ENCODE measurements at places on chromosomes 6 and 20.

DNA sequence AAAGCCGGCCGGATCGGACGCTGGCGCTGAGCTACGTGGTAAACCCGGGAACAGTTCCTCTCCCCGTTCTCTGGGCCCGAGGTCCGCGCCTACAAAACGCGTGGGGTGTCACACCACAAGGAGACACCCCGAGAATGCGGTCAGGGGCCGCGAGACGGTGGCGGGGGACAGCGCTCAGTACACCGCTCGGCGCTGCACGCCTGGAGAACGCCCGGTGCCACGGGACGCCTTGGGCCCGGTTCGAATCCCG, 670 bp downstream of the NCOA5 start:
- DNase-seq, result no peak

GRCh38 chr6:138477913-138478539, 21.3 kb downstream of the NHSL1 start:
- no peak for DNase-seq

DNA sequence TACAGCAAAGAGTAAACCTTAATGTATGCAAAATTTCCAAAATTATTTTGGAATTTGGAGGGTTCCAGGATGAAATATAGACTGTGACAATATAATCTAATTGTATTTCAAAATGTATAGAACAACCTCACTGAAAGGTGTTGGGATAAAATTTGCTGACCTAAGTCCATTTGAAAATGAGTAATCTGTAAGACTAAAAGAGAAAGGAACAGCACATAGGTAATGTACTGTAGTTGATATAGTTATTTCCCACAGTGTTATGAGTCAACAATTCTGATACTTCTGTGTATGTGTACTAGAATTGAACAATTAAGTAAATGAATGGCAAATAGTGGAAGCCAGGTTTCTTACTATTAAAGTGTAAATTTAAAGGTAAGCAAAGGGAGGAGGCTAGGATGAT, 23.8 kb upstream of the ELOVL4 start:
- DNase-seq, result no peak

DNA sequence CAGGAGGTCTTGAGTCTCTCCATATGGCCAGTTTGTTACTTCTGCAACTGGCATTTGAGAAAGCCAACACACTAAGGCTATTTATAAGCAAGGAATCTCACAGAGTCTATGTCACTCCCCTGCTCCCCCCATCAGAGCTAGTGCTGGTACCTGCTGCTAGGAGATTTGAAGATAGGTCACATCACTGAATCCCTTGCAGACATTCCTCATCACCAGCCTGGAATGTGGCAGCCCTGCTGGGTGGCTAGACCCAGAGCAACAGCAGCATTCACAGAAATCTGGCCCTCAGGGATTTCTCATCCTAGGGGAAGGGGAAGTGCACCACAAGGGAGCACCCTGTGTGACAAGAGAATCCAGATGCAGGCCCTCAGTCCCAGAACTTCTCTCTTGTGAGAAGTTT, 672.1 kb downstream of the HACE1 start:
- DNase-seq, result no peak

GRCh38 chr6:55445648-55446204, 118.5 kb downstream of the GFRAL start:
- DNase-seq, result no peak

- DNase-seq, result no peak
Measured at GRCh38 chr6:157808405-157808950, 14.6 kb upstream of the SNX9 start.

- no peak for DNase-seq
Measured at GRCh38 chr20:58851221-58851968, 693 bp upstream of the GNAS-AS1 start.

- no peak for DNase-seq
Measured at GRCh38 chr6:7087066-7087465, 20.7 kb upstream of the RREB1 start.

GRCh38 chr20:50598074-50598473, 87.9 kb downstream of the PTPN1 start:
- no peak for DNase-seq

DNA sequence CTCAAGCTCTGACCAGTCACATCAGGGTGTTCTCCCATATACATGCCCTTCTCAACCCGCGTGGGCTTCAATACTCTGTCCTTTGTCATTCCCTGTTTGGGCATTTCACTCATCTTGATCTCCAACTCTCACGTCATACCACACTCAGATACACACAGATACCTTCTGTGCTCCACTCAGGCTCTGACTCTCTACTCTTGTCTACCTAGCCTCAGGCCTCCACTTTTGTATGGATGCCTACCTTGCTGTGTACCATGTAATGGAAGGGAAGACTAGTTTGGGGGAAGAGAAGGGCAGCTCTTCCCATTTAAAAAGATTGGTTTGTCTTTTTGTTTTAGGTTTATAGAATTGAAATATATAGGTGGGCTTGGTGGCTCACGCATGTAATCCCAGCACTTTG, 48.6 kb downstream of the ASXL1 start:
- DNase-seq, result no peak

- DNase-seq, result no peak
Measured at GRCh38 chr6:28258877-28259777, at the start of gene NKAPL. NKAPL (plus strand) TSS chr6:28259297; CDS start chr6:28259372, 75 bp downstream.

GRCh38 chr6:1068068-1068467, 243.8 kb upstream of the FOXQ1 start:
- DNase-seq, result no peak

DNA sequence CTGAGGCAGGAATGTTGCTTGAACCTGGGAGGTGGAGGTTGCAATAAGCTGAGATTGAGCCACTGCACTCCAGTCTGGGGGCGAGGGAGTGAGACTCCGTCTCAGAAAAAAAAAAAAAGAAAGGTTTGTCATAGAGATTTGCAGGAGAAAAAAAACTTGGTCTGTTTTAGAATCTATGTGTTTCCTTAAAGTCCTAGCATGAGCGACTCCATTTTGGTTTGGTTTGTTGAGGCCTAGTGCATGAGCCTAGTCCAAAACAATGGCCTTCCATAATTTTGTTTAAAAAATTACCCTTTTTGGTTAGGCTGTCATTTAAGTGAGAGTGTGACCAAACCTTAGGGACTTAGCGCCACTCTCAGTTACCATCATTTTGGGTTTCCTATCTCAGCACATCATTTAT, 8.2 kb upstream of the GNMT start:
- no peak for DNase-seq

DNA sequence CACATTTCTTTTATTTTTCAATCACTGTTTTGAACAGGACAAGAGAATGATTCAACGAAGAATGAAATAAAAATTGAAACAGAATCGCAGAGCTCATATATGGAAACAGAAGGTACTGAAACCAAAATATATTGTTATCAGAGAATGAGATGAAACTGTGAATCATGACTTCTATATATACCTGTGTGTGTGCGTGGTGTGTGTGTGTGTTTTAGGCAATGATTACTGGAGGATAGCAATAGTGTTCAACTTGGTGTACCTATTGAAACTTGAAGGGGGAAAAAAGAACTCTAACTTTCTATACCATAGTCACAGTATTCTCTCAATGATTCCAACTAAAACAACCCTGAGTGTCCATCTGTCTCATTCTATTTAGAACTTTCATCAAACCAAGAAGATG, 586.6 kb downstream of the KIF16B start:
- DNase-seq, result no peak

DNA sequence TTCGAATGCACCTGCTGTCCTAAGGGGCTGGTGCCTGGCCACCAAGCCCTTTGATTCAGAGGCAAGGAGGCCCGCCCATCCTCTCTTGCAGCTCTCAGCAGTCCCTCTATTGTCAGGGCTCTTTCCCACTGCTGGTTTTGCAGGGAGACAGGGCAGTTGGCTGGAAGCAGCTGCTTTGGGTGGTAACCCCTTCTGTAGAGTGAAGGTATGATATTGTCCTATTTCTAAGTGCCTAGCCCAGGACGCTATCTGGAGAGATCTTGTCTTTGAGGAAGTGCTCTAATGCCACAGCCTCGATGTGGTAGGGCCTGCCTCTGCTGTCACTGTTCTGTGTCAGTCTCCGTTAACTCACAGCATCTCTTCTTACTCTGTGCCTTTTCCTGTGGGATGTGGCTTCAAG, 5.6 kb downstream of the PLCG1 start:
- no peak for DNase-seq

DNA sequence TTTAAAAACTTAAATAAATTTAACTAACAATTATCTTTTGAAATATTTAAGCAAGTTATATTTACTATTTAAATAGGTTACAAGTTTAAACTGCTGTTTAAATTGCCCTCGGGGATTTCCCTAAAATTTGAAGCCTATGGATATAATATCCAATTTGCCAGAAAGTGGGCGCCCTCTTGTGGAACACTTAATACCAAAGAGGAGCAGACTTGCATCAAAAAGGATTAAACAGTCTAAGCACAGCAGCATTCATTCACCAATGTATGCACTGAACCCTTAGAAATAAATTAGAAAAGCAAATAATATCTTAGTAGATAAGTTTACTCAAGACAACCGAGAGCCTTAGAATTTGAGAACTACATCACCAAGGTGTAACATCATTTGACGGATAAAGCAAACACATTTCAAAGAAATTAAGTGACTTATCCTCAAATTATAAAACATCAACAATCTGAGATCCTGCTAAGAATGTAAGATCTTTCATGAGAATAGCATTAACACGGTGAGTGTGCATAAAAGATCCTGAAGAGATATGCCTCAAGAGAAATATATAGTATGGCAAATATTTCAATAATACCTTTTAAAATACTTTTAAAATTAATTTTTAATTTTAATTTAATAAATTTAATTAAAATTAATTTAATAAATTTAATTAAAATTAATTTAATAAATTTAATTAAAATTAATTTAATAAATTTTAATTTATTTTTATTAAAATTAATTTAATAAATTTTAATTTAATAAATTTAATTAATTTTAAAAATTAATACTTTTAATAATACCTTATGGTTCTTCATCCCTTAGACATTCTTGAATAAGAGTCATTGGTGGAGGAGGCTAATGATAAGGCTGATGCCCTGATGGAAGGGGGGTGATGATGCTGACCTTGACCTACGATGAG, 11.5 kb upstream of the MEP1A start:
- DNase-seq, result peak; percentile 42

DNA sequence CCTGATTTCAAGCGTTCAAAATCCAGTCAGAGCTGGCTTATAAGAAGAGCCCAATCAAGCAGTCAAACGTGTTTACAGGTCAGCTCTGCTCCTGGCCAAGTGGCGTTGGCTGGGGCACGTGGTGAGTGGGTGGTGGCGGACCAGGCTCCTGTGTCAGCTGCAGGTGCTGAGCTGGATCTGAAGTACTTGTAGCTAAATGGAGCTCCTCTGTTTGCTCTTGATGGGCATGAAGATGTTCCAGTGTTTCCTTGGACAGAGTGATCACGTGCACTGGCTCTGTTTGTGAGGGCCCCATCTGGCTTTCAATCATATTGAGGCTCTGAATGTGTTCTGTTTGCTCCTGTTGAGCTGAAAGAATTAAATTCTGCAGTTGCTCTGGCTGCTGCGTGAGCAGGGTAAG, 10.2 kb upstream of the MICAL1 start:
- no peak for DNase-seq

- no peak for DNase-seq
Measured at GRCh38 chr6:34022250-34022872, 123.5 kb downstream of the GRM4 start.

DNA sequence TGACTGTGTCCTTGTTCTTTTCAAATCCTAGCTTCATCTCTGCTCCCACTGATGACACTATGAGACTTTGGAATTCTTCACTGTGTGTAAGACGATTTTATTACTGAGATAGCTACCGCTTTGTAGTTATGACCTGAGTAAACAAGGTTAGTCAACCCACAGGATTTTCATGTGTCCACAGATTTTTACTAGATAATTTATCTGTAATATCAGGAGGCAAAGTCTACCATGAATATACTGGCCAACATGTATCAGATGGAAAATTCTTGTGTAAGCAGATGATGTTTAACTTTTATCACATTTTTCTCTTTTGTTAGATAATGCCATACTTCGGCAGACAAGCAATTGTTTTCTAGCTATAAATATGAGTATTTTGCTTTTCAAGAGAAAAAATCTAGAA, 119.8 kb downstream of the SGK1 start:
- peak; percentile 9 for DNase-seq

DNA sequence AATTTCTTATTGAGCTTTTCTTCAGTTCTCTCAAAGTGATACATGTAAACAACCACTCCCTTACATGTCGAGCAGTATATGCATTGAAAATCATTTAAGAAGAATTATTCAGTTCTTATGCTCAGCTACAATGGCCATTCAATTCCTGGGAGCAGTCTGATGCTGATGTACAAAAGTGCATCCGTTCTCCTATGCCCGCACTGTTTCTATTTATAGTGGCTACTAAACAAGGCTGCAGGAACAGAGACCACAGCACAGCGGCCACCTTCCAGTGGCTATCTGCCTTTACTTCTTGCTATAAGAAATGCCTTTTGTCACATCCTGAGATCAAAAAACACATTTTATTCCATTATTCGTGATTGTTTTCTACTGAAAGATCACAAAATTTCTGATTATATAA, 82.2 kb downstream of the FHL5 start:
- DNase-seq, result no peak

DNA sequence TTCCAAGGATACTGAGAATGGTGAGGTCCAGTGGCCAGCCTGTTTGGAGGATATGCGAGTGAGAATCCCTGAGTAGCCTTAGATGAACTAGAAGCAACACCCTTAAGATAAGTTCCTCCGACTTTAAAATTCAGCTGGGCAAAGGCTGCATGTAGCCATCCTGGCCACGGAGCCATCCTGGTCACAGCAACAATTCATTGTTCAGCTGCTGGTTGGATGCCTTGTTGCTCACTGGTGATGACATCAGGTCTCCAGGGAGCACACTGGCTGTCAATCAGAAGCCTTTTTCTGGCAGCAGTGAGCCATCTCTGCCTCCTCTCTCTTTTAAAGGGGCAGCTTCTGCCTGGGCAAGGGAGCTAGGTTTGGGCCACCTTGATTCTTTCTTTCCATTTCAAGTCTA, 22.4 kb upstream of the RIMS4 start:
- peak; percentile 82 for DNase-seq

GRCh38 chr6:139367810-139368351, 6.6 kb downstream of the CITED2 start:
- no peak for DNase-seq

GRCh38 chr6:36387440-36388303, at the start of gene ETV7:
ETV7 (minus strand) TSS chr6:36387669; CDS start chr6:36387541, 128 bp downstream.
- DNase-seq, result no peak

DNA sequence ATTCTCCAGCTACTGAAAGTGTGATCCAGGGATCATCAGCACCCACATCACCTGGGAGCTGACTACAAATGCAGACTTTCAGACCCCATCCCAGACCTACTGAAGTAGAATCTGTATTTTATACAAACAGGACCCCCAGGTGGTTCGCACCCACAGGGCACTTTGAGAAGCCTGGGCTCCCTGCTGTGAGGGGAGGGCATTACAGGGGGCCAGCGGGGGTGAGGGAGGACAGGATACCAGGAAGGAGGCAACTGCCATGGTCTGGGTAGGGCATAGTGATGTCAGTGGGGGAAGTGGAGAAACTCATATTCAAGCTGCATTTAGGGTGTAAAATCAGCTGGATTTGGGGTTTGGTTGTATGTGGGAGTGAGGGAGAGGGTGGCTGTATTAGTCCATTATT, 2.0 kb upstream of the ADA start:
- DNase-seq, result no peak

DNA sequence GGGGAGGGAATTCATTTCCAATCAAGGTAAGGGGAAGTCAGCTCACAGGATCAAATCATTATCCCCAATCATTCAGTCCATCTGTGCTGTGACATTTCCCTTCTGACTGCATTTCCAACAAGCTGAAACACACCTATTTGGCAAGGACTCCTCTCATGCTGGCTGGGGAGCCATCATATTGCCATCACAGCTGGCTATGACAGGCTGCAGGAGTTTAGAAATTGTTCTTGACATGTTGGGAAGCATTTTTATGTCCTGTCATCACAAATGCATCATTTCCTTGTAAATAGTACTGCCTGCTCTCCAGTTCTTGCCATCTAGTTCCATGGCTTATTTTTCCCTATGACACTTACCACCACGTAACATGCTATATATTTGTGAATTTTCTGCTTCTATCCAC, 113.9 kb upstream of the TMEM170B start:
- no peak for DNase-seq
